Activated T-helper 1 cell treated with anti-CD3 and anti-CD28 coated beads, Interleukin-2, amount 50 U/mL, for 16 hours (primary cell): ENCODE measurements at places on chromosomes 2 and 18.

GRCh38 chr2:239035361-239035814, 187.5 kb downstream of the TWIST2 start:
- peak; percentile 56 for DNase-seq

DNA sequence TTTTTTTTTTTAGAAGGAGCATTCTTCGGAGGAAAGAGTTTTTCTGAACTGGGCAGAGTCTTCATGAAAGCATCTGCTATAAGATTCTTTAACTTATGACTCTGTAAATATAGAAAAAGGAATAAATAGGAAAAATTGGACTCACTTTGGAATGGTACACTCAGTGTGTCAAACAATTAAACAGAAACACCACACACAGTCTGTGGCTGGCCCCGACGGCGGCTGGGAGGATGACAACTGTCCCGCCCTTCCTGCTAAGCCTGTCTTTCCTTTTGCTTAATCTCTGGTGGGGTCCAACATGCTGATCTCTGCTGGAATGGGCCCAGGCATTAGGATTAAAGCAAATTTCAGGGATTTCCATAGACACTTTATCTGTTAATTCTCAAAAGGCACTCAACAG, 12.5 kb upstream of the RAB31 start:
- no peak for DNase-seq

GRCh38 chr2:168649562-168649961, 152.9 kb upstream of the NOSTRIN start:
- no peak for DNase-seq

DNA sequence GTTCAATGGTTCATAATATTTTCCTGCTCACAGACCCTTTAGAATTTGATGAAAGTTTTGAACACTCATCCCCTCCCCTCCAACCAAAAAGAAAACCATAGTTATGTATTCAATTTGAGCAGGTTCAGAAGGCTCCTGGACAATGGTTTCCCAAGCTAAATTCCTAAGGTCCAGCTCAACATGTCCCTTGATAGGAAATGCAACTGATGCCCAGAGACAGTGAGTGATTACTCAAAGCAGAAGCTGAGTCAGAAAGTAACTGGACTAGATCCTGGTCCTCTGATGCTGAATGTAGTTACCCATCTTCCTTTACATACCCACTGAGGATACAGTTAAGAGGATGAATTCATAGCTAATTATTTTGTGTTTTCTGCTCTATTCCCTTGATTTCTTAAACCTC, 218.9 kb upstream of the NCKAP5 start:
- DNase-seq, result no peak

- no peak for DNase-seq
Observed at GRCh38 chr2:74364533-74365505, 15.3 kb downstream of the DCTN1 start.

- DNase-seq, result no peak
Observed at GRCh38 chr18:5284808-5285207, 10.7 kb downstream of the ZBTB14 start.

- no peak for DNase-seq
Observed at GRCh38 chr2:19676770-19677169, 225.0 kb downstream of the TTC32 start.

DNA sequence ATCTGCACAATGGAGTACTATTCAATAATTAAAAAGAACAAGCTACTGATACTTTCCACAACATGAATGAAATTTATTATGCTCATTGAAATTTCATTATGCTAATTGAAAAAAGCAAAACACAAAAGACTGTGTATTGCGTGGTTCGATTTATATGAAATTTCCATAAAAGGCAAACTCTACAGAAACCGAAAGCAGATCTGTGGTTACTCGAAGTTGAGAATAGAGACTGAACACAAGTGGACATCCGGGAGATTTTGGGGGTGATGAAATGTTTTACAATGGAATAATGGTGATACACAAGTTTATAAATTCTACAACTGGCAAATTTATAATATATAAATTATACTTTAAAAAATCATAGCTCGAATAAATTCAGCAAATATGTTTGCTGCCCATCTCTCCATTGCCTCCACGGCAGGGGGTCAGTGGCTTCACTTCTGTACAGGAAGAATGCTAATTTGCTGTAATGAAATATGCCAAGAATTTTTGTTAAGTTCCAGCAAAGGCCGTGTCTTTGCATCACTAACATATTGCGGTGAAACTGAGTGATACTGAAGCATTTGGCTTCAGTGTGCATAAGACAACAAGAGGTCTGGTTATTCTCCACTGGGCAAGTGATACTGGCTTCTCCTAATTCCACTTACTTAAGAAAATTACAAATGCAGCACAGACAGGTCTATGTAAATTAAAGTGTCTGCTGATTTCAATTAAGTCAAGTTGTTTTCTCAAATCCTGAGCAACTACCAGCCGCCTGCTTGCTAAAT, 96.7 kb downstream of the TMEM163 start:
- no peak for DNase-seq

DNA sequence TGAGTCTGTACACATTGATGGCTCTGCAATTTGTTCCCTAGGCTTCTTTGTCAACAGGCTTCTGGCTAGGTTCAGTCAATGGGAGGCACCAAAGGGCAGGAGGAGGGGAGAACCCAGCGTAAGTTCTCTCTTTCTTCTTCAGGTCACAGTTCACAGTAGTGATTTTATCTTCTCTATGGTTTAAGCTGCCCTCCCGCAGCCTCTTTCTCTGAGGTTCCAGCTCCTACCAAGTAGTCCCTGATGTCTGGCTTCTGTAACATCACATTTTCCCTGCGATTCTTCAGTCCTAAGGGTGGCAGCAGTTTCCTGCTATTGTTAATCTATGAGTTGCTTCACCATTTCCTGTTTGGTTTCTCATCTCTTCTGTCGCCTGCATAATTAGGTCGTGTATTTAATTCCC, 107.4 kb downstream of the CPO start:
- DNase-seq, result no peak

GRCh38 chr18:50819027-50819727, 639 bp downstream of the MRO start:
- no peak for DNase-seq

DNA sequence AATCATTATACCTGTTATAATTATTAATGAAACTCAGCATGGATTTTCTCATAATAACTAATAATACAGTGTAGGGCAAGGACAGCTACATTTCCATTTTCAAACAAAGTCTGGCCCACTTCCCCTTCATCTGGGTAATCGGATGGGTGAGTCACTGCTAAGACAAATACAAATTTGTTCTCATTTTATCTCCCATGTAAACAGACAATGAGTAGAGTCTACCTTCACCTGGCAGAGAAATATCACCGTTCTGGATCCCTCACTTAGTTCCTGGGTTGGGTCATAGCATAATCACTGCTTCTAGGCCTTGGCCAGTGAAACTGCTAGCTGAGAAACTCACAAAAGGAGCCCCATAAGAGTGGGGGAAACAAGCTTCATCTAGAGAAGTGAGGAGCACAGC, 9.2 kb downstream of the CNTNAP5 start:
- DNase-seq, result no peak

- DNase-seq, result no peak
Observed at GRCh38 chr2:163246135-163246534, 407.6 kb upstream of the KCNH7 start.

DNA sequence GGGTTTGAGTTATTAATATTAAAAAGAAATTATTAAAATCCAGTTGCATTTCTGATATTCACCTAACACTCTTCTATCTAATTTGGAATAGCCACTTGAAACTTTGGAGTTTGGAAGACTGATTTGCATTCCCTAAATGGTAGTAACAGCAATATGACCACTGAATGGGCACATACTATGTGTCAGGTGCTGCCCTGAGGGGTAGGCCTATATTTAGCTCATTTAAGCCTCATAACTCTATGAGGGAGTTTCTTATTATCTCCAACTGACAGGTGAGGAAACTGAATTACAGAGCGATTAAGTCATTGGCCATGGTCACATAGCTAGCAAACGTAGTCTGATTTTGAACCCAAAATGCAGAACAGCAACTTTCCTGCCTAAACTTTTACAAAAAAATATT, 77.3 kb downstream of the VWA3B start:
- DNase-seq, result no peak

DNA sequence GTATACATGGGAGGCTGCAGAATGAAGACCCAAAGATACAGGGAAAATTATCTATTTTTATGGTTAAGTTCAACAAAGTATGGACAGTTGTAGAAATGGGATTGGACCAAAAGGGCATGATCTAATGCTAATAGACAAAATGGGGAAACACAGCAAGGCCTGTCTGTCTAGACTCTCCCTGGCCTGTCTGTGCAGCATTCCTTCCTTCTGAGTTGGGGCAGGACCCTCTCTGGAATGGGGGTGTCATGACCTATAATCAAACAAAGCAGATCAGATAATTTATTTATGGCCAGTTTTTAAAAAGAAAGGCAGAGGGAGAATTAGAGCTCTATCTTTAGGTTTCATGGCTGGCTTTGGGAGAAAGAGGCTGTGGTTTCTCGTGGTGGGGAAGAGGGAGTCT, 104.4 kb downstream of the CTIF start:
- no peak for DNase-seq

- DNase-seq, result no peak
Observed at GRCh38 chr2:37698931-37699481, 27.6 kb upstream of the CDC42EP3 start.

GRCh38 chr2:191910518-191910917, 63.6 kb upstream of the CAVIN2 start:
- no peak for DNase-seq

DNA sequence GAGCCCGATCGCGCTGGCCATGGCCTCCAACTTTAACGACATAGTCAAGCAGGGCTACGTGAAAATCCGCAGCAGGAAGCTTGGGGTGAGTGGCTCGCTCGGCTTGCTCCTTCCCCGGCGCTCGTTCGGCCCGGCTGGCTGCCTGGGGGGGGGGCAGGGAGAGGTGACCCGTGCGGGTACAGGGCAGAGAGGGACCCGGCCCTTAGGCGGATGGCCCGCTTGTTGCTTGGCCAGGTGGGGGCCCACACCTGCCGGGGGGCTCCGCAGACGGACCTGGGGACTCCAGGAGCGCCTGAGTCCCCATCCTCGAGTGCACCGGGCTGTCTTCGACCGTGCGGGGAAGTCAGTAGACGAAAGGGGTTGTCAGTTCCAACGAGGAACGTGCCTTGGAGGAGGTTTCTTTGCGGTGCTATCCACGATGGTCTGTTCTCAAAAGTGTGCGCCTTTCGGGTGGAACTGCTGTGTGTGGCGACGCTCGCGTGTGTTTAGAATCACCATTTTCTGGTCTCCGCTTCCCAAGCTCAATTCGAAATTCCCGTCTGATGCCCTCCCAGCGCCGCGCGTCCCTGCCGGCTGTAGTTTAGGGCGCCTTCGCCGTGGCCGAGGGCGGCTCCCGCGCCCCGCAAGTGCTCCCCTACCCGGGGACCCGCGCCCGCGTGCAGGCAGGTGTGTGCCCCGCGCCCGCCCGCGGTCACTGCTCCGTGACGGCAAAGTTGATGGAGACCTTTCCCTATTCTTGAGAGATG, 711 bp downstream of the DOK6 start:
- DNase-seq, result no peak

DNA sequence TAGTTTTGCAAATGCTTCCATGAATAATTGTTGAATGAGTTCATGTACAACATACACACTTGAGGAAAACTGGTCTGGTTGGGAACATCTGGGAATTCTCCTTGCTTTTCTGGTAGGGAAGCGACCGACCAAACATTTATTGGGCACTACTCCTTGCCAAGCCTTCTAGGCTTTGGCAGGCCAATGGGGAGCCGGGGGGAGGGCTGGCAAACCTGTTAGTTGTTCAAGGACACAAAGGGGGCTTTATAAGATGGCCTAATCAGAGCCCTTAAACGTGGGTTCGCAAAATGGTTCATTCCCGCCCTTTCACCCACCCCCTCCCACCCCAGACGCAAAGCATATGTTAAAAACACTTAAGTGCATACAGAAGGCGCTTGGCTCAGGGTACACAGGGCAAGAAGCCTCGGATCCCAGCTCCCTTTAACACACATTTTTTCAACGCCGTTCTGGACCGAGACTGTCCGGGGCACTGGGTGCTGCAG, 844 bp upstream of the VSNL1 start:
- no peak for DNase-seq

GRCh38 chr18:50194631-50195532, at the start of gene MYO5B:
TSS of gene MYO5B (minus strand) at chr18:50195147. CDS start at chr18:50194793, 354 bp downstream.
- no peak for DNase-seq

DNA sequence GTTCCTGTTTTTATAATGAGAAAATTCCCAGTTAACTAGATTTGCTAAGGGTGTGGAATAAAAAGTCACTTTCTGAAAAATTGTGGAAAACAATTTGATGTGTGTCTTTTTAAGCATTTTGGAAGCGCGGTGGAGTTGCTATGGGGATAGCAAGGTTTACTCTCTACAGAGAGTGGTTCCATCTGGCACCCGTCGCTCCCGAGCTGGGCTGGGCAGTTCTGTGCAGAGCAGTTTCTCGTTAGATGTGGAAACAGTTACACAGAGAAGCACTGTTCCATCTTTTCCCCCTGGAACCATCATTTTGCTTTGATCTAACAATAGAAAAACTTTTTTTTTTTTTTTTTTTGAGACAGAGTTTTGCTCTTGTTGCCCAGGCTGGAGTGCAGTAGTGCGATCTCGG, 17.4 kb downstream of the LDLRAD4 start:
- no peak for DNase-seq

DNA sequence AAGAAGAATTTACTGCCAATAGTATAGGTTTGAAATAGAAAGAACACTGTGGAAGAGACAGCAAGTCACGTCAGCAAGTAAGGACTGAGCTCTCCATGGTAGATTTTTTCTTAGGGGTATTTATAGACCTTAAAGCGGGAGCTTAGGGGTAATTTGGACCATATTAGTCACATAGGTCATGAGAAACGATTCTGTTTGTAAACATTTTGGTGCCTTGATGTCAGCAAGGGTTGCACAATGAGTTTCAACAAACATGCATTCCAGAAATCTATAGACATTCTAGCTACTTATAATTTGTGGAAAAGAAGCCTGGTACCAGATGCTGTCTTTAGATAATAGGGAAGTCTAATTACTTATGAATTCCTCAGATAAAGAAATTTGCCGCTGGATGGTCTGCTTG, 624.7 kb downstream of the TDRD15 start:
- DNase-seq, result no peak

GRCh38 chr2:179355881-179356280, 91.2 kb upstream of the SESTD1 start:
- no peak for DNase-seq

DNA sequence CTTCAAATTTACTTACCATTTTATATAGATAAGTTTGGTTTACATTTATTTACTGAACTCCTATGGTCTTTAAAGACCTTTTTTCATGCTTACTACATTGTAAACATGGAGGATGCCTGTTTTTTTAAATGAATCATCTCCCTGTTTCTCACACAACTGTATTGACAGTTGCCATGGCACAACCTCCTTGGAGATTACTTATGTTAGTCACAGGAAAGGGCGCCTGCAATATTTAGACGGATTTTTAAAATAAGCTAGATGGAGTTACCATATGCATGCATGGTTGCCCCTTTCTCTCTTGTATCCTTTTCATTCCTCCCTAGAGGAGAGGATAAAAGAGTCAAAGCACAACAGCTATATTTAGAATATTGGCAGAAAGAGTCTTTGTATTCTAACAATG, 34.8 kb upstream of the CCDC102B start:
- no peak for DNase-seq
